ENCODE measurements at places on chromosomes 7 and 10.

- DNase-seq: no peak
Observed at GRCh38 chr10:58773944-58774343, 261.3 kb downstream of the BICC1 start.

GRCh38 chr7:40092182-40092581 lies 42.2 kb downstream of the MPLKIP start:
- no peak for DNase-seq

GRCh38 chr7:10245406-10245805 lies 728.3 kb upstream of the PHF14 start:
- DNase-seq: no peak

- no peak for DNase-seq
Observed at GRCh38 chr7:103712991-103713778, 267.2 kb upstream of the SLC26A5 start.

DNA sequence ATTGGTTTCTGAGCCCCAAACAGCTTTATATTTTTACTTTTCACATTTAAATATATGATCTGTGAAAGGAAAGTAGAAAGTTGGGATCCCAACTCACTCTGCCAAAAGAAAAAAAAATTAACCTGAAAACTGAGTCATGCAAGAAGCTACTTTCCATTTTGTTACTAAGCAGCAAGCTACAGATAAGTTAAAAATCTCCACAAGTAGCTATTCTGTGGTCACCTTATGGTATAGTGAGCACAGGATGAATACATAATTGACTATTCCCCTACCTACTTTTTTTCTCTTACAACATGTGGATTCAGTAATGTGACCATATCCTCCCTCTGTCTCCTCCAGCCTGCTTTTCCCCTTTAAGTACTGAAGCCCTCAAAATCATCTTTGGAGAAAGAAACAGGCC lies 30.3 kb upstream of the CREB3L2 start:
- DNase-seq: no peak

- DNase-seq: no peak
Observed at GRCh38 chr7:114628362-114628761, 213.7 kb downstream of the FOXP2 start.

DNA sequence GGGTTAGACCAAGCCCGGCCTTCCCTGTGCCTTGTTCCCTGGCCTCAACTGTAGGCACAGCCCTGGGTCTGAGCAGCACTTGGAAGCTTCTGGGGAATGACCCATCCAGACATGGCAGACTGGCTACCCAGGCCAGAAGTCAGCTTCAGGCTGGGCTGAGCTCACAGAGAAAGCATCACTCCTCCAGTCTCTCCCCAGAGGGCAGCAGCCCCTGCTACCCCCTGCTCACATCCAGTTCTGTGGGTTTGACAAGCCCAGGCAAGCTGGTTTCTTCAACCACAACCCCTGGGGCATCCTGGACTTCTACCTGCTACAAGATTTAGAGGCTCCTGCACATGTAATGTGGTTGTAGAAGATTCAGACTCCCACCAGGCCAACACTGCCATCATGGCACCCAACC lies 9.0 kb downstream of the C10orf71 start:
- DNase-seq: no peak
